ENCODE measurements at places on chromosomes 5 and 9.

DNA sequence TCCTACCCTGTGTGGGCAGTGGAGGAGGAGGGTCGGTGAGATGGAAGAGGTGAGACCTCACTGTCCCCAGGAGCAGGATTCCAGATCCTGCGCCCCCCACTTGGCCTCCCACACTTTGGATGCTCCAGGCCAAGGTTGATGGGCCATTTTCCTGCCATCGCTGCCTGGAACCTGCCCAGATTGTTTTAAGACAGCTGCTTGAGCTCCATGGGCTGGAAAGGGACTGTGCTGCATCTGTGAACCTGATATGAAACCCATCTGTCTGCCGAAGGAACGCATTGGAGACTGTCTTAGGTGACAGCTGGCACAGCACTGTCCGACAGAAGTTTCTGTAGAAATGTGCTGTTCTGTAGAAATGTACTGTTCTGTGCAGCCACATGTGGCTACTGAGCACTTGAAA is 72.7 kb upstream of the SLC25A48 start:
- no peak for DNase-seq

- DNase-seq = no peak
Measured at GRCh38 chr9:94758880-94759279, 32.4 kb downstream of the AOPEP start.

- no peak for DNase-seq
Measured at GRCh38 chr9:128153060-128153946, 4.0 kb downstream of the LCN2 start.

- no peak for DNase-seq
Measured at GRCh38 chr9:22650946-22651345, 204.3 kb downstream of the DMRTA1 start.

GRCh38 chr5:172077664-172078425 is 71.4 kb upstream of the FBXW11 start:
- DNase-seq = no peak

DNA sequence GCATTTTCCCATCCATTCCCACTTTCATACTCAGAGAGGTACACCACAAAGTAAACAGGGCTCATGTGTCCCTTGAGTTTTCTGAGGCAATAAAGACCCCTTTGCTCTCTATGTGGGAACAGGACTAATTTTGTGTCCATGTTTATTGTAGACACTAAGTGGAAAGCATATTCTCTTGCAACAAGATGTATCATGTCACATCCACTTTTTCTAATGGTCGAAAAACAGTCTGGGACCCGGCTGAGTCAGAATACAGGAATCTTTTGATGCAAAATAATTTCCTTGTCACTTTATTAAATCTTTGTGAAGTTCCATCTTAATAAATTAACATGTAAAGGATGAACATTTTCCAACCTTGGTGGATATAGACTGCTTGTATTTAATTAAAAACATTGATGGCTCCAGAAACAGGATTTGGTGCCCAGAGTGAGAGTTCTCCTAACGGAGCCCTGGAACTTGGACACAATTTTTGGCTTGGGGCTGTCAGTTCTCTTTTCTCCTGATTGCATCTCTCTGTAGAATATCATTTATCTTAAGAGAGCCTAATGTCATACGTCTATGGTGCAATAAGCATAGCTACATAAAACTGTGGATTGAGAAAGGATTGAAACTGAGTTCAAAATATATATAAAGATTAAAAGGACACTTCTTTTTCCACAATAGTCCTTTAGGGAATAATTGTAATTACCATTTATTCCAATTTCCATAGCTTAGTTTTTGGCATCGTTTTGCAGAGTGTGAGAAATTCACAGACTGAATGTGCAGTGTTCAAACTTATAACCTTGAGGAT is 1116.7 kb upstream of the SEMA6A start:
- no peak for DNase-seq

- no peak for DNase-seq
Measured at GRCh38 chr9:136728548-136729123, 14.1 kb downstream of the LCN10 start.

DNA sequence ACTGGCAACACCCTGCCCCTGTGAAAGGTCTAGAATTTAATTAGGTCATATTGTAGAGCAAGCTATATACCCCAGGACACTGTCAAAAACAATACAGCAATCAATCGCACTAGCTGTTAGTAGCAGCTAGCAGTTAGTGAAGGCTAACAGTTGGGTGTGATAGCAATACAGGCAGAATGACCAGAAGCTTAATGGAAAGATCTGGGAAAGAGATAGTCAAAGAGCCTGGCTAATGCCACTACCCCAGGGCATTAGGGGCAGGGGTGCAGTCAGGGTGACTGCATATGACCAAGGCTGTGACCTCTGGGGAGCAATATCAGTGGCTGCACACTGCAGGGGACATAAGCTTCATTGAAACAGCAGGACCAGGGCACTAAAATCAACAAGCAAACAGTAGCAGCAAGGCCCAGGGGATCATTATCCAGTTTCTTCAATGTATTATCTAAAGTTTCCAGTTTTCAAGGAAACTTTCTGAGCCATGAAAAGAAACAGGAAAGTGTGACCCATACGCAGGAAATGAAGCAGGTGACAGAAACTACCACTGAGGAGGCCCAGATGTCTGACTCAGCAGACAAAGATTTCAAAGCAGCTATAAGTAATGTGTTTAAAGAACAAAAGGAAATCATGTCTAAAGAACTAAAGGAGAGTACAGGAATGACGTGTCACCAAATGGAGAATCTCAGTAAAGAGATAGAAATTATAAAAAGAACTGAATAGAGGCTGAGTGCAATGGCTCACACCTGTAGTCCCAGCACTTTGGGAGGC is 82.4 kb downstream of the ZNF354C start:
- DNase-seq = no peak

DNA sequence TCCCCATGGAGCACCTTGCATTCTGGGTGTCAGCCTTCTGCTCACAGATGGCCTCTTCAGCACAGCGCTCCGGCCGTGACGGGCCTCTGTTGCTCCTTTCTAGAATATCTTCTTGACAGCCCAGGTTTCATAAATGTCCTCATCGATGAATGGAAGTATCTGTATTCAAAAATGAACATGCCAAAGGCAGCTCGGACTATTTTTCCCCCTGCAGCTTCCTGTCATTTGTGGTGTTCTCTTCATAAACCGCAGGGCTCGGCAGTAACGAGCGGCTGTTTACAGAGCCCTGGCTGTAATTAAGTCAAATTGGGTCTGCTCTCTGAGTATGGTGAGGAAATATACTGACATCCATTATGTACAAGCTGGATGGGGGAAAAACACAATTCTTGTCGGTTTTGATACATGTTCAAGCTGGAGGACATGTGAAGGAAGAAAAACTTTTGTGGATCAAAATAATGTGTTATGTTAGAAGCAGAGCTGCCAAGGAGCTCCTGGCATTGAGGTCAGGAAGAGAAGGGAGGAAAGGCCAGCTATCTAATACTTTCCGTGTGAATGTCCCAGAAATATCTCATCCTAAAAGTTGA is 154.1 kb upstream of the CD180 start:
- no peak for DNase-seq

GRCh38 chr9:99427260-99427659 is 205.2 kb downstream of the SEC61B start:
- no peak for DNase-seq

DNA sequence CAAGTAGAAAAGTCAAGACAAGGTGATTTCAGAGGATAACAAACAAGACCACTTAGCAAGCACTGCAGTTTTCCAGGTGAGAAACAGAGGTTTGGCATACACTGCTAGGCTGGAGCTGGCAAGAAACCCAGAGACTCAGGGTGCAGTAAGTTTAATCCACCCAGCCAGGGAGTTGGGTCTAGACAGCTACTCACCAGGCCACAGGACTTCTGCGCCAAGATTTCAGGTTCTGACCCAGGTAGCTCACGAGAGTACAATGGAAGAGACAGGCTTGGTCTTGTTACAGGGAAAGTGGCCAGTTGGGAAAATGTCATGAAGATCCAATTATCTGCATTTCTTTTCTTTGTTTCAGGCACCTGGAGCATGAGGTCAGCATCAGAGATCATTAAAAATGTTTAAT is 9.8 kb downstream of the SMIM23 start:
- no peak for DNase-seq

DNA sequence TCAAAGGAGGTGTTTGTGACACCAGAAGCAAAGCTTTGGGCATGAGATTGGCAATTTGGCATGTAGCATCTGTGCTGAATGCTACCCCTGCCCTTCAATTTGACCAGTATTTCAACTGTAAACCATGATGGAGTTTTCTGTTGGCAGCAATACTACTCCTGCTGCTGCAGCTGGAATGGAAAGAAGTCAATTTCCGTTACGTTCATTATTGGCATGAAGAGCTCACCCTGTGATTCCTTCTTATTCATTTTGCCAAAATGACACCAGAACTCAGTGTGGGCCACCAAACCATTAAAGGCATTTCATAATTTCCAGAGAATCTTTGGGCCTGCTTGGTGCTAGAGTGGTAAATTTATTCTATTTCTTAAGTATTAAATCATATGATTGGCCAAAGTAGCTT is 433.1 kb upstream of the DMAC1 start:
- no peak for DNase-seq

- no peak for DNase-seq
Measured at GRCh38 chr5:38527475-38527874, 29.0 kb downstream of the LIFR start.

GRCh38 chr9:26229324-26230054 is 551.2 kb upstream of the TUSC1 start:
- no peak for DNase-seq

- DNase-seq = no peak
Measured at GRCh38 chr9:111440226-111440625, 44.0 kb downstream of the ECPAS start.

- no peak for DNase-seq
Measured at GRCh38 chr5:123344816-123345426, 78.3 kb downstream of the CEP120 start.

DNA sequence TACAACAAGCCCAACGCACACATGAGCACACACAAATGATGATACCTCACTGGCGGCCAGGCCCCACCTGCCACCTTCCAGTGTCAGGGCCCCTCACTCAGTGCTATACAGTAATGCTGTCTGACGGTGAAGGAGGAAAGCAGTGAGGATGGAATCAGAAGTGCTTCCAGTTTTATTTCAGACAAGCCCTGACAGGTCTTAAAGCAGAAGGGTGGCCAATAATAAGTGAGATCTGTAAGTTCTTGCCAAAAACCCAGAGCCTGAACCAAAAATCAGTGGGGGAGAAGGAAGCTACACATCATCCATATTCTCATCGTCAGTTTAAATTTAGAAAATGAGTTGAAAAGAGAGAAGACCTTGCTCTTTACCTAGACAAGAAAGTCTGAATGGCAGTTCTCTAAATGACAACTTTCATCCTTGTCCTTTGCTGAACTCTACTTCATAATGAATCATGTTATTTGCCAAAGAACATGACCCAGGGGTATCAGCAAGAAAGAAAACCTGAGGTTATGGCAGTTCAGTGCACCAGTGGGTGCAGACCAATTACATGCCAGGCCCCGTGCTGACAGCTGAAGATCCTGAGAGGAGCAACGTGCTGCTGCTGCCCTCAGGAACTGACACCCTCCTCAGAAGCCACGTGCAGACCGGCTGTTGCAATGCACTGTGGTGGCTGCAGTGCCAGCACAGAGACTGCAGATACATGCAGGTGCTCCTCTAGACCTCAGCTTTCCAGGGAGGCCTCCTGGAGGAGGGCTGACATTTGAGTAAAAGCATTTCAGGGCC is 118.7 kb downstream of the DROSHA start:
- DNase-seq = no peak

GRCh38 chr5:73415617-73416016 is 33.0 kb downstream of the FOXD1 start:
- no peak for DNase-seq

DNA sequence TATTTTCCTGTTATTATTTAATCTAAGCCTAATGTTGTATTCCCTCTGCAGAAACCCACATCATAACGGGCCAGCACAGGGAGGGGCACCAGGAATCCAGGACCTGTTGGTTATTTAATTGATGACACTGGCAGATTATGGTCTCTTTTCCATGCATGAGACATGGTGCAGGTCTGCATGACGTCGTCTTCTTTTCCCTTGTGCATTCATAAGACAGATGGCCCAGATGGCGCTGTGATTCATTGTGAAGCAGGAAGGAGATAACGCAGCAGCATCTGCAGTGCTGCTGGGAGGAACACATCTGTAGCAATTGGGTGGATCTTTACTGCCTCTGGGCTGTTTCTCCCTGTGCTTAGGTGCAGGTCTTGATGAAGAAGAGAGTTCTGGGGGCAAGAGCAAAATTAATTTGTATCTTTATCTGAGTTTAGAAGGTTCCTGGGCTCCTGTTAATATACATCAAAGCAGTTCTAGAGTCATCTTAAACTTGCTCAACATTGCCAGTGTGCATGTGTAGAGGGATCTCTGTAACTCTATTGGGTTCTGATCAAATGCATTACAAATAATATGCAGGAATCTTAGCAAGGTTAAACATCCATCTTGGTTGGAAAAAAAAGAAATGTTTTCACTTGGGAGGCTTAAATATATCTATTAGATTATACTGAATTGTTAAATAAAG is 176.1 kb downstream of the PCSK1 start:
- DNase-seq = no peak

DNA sequence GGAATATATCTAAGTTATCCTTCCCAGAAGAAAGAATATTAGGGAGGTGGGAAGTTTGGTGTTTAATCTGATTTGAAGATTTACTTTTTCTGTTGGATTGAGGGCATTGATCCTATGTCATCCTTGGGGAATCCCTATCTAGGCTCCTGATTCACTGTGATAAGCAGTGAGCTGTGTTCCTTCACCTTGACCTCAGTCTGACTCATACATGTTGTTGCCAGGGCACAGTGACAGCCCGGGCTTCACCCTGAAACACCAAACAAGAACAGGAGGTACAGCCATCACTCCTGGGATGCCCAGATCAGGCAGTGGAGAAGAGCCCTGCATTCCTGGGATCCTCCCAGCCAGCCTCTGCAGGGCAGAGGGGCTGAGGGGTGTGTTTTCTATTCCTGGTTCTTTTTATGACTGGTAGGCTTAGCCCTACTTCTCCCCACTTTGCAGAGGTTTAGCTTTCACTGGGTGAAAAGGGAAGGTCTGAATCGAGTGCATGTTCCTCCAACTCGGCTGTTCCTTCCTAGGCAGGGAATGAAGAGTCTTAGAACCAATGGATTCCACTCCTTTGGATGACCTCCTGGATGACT is 3.1 kb upstream of the FAM53C start:
- DNase-seq = no peak

GRCh38 chr9:21837501-21837900 is 35.1 kb downstream of the MTAP start:
- no peak for DNase-seq

- DNase-seq = no peak
Measured at GRCh38 chr9:32915802-32916201, 85.6 kb downstream of the APTX start.

DNA sequence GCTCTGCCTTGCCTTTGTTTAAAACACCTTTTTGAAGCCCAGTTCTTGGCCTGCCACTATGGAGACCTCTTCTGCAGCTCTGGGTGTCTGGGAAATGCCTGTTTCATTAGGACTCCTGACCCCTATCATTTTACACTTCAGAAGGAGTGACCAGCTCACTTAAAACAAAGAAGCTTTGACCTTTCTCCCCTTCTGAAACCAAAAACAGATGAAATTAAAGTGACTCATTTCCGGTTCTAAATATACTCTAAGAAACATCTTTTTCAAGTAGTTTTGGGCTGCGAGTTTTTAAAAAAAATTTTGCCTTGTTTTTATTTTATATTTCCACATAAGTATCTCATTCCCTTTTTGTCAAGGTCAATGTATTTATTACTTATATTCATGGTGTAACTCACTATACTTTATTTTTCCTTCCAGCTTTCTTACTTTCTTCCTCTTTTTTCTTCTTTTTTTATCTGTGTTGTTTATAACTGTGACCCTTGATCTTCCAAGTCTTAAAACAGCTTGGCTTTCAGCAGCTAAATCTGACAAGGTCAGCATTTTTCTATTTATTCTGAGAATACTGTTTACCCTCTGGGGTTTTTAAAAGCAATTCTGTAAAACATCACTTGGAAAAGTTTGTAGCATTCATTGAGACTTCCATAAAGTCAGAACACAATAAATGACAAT is 672.9 kb downstream of the NR2F1-AS1 start:
- no peak for DNase-seq

Measured in stimulated activated CD8-positive, alpha-beta memory T cell treated with anti-CD3 and anti-CD28 coated beads, Interleukin-4, amount 100 ng/mL, for 1 hour (primary cell).